ENCODE measurements at places on chromosomes 1 and 21.

DNA sequence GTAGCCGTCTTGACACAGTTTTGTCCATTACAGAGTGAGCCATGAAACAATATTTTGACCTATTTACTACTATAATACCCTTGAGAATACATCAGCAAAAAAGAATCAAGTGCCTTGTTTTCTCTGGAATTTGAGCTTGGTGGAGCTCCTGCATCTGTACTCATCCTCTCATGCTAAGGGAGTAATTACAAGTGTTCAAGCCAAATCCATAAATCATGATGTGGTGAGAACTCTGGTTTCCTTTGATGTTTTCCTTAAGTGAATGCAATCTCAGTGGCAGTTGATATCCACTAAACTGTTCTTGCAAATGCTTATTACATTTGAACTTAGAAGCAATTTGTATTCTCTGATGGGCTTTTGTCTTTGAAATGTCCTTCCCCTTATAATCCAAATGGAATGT is 824.6 kb upstream of the TMPRSS15 start:
- no peak for DNase-seq

GRCh38 chr1:51215169-51215568 is 20.9 kb upstream of the RNF11 start:
- no peak for DNase-seq

- no peak for DNase-seq
Observed at GRCh38 chr1:152086760-152087159, 2.1 kb downstream of the TCHHL1 start.

DNA sequence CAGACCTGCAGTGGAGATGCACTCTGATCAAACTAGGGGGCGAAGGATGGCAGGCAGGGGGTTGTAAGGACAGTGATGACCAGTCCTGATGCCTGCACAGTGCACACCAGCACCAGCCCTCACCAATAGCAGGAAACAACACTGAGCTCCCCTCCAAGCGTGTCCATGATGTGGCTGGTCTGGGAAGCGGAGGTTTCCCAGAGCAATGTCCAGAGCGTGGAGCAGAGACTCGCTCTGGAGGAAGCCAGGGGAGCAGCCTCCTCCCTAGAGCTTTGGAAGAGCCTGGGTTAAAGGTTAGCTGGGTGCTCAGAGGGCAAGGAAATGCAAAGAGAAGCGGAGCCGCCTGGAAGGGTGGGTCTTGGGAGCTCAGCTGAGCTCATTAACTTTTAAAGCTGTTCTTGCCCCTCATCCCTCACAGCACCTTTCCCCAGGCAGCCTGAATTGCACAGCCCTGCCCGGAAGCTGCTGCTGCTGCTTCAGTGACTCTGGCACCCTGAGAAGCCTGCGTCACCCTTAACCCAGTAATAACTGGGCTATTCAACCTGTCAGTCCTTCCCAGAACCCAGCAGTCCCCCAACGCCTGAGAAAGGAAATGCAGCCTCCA is 162.2 kb upstream of the RAB4A start:
- DNase-seq: no peak

DNA sequence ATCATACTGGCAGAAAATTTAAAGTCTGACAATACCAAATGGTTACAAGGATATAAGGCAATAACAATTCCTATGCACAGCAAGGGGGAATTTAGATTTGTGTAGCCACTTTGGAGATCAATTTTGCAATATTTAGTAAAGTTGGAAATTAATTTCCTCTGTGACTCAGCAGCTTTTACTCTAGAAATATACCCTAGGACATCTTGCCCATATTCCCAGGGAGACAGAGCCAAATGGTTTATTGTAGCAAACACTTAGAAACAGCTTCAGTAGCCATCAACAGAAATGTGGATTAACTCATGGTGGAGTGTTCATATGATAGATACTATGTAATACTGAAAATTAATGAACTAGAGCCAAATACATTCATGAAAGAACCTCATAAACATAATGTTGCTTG is 104.6 kb downstream of the BACH1 start:
- DNase-seq: no peak

Measured in right hindlimb (tissue), 1 donor.